ENCODE measurements at places on chromosomes 13 and 19.

- DNase-seq, result no peak
Measured at GRCh38 chr13:42808341-42808940, 27.1 kb downstream of the FAM216B start.

- DNase-seq, result no peak
Measured at GRCh38 chr19:6739883-6740588, 556 bp downstream of the TRIP10 start.

GRCh38 chr13:94328381-94329041, 151.0 kb downstream of the DCT start:
- DNase-seq, result no peak

DNA sequence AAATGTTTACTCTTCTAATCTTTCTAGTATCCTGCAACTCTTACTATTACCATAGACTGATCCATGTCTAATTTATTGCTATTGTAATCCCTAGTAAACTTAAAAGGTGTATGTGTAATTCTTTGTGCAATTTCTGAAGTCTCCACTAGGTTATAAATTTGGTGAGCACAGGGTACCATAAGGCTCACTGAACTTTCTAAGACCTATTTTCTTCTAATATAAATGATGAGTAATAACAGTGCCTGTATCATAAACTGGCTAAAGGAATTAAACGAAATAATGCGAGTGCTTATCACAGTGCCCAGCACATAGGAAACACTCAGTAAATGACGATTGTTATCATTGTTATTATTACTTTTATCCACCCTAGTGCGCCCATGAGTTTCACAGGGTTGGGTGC, 119.1 kb downstream of the KLF12 start:
- DNase-seq, result no peak

- DNase-seq, result no peak
Measured at GRCh38 chr13:111256458-111256857, 64.0 kb upstream of the TEX29 start.

- no peak for DNase-seq
Measured at GRCh38 chr19:532561-533363, 1.2 kb downstream of the CDC34 start.

DNA sequence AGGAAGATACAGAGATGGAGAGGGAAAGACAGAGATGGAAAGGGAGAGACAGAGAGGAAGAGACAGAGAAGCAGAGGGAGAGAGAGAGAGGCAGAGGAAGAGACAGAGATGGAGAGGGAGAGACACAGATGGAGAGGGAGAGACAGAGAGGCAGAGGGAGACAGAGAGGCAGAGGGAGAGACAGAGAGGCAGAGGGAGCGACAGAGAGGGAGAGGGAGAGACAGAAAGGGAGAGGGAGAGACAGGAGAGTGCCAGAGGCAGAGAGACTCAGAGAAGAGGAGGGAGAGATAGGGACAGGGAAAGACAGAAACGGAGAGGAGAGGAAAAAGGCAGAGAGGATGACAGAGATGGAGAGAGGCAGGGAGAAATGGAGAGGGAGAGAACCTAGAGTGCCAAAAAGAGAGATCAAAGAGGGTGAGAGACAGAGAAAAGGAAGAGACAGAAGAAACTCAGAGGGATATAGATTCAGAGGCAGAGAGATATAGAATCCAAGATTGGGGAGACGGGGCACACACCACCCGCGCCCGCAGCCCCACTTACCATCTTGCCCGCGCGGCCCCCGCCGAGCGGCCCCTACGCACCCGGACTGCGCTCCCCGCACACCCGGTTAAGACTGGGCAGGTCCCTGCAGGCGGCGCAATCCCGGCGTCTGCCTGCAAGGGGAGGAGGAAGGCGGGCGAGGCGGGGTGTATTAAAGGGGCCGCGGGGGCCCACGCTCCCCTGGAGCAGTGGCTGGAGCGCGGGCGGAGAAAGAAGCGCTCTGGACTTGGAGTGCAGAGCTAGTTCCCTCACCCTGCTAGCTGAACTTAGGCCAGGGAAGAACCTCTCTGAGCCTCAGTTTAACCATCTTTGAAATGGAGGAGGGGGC, 10.7 kb downstream of the TM6SF2 start:
- DNase-seq, result no peak

GRCh38 chr13:112056284-112056727, 10.6 kb upstream of the SOX1 start:
- no peak for DNase-seq

- no peak for DNase-seq
Measured at GRCh38 chr19:13102416-13102665, 317 bp downstream of the LYL1 start.

DNA sequence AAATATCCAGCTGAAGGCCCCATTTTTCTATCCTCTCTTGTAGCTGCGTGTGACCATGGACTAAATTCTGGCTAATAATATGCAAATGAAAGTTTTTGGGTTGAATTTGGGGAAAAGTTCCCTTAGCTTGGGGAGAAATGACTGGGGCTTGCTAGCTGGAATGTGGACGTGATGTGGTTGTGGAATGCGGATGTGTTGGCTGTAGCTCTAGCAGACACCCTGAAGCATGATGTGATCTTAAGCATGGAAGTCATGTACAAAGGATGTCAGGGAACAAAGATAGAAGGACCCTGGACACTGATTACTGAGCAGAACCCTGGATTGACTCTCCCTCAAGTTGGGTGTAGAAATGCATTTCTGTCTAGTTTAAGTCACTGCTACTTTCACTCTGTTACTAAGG, 25.4 kb upstream of the SCEL start:
- DNase-seq, result no peak

- DNase-seq, result no peak
Measured at GRCh38 chr19:15576526-15577156, 38.4 kb upstream of the CYP4F8 start.

DNA sequence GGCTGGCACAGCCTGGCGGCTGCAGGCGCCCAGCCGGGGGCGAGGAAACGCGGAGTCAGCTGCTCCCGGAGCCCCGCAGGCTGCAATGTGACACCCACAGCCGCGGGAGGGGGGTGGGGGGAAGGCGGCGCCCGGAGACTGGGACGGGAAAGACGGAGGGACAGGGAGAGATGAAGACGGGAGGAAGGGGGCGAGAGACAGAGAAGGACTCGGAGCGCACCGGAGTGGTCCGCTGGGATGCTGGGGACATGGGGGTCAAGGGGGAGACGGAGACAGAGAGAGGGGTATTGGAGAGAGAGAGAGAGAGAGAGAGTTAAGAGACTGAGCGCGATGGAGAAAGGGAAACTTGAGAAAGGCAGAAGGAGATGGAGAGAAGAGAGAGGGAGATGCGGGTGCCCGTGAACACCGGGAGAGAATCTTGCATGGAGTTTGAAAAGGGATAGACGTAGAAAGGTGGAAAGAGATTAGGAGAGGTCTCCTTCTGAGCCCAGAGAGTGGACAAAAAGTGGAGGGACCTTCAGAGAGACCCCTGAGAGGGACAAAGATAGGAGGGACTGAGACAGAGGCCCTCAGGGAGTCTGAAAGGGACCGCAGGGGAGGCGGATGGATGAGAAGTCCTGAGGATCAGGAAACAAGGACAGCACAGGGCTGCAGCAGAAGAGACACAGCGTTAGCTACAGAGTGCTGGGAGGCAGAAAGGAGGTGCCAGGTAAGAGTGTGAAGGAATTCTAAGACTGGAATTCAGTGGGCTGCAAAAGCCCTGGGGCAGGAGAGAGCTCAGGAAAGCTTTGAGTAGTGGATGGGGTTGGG, 1.0 kb downstream of the SCN1B start:
- no peak for DNase-seq

DNA sequence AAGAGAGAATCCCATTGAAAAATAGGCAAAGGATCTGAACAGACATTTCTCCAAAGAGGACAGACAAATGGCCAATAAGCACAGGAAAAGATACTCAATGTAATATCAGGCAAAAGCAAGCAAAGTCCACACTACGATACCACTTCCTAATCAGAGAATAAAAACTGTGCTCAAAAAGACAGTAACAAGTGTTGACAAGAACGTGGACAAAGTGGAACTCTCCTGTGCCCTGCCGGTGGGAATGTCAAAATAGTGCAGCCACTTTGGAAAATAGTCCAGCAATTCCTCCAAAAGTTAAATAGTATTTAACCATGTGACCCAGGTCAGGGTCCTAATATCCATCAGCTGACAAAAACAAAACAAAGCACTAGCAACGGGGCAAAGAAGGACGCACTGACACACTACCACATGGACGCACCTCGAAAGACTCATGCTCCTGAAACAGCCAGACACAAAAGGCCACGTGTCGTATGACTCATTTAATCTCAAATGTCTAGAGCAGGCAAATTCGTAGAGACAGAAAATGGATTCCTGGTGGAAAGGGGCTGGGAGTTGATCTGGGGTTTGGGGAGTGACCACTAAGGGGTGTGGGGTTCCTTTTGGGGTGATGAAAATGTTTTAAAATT, 5.2 kb downstream of the MIER2 start:
- no peak for DNase-seq

GRCh38 chr13:42279080-42279479, 7.1 kb downstream of the AKAP11 start:
- DNase-seq, result no peak

- DNase-seq, result no peak
Measured at GRCh38 chr19:1407528-1408299, at the start of gene DAZAP1. DAZAP1 (plus strand) TSS chr19:1407586; CDS start chr19:1407774, 188 bp downstream.

- DNase-seq, result no peak
Measured at GRCh38 chr19:48094129-48094854, 16.3 kb downstream of the PLA2G4C start.

DNA sequence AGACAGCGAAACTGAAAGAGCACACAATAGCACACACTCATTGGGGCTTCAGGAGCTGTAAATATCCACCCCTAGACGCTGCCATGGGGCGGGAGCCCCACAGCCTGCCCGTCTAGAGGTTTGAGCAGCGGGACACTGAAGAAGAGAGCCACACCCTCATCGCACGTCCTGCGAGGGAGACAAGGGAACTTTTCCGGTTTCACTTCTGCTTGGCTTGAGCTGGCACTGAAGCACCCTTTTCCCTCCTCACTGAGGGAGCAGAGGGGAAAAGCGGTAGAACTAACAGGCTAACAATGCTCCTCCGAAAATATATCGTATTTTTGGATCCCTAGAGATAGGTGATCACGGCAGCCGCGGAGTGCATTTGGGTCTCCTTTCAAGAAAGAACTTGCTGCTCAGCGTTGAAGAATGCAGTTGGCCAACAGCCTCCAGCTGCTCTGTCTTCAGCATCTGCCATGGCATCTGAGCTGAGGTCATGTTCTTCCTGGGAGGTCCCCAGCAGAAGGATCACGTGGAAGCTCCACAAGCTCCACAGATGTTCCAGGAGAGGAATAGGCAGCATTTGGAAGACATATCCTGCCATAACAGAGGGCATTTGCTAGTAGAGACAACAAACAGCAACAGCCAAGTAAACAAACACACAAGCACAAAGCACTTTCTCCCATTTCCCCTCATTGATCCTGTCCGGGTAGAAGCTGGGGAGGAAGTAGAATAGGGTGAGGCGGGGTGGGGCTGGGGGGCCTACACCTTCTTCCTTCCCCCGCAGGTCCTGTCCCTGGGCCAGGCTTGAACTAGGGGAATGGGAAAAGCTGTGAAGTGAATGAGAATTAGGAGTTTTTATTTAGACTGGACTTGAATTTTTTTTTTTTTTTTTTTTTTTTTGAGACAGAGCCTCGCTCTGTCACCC, 44.8 kb upstream of the ALOX5AP start:
- DNase-seq, result no peak

DNA sequence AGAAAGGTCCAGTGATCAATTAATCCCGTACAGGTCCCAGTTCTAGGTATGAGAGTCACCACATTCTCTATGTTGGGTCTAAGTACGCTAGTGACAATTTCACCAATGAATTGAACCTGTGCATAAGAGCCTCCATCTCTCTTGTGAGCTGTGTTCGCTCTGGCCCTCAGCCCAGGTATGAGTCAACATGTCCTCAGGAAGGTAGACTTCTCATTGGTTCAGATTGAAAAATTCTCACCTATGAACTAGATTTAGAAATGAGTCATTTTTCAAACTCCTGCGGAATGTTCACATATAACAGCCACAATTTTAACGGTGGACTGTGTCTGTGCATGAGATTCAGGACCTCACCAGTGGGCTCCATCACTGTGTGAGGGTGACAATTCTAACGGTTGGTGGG, 12.7 kb upstream of the ZNF43 start:
- no peak for DNase-seq

- no peak for DNase-seq
Measured at GRCh38 chr13:24148414-24149235, 11.9 kb upstream of the SPATA13 start.

DNA sequence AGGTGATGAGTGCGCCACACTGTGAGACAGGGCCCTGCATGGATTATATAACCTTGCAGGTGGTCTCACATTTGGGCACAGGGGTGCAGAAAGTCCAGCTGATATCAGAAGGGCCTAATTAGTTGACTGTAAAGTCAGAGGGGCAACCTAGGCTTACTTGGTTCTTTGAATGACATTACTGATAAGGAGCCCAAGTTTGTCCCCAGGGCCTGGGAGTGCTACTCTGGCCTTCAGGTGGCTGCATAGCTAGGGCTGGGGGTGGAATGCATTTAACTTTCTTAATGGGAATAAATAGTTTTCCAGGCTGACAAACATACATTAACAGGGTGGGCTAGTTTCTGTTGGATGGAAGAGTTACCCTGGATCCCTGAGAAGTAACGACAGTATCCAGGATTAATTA, 3.3 kb downstream of the WDR87 start:
- DNase-seq, result no peak

DNA sequence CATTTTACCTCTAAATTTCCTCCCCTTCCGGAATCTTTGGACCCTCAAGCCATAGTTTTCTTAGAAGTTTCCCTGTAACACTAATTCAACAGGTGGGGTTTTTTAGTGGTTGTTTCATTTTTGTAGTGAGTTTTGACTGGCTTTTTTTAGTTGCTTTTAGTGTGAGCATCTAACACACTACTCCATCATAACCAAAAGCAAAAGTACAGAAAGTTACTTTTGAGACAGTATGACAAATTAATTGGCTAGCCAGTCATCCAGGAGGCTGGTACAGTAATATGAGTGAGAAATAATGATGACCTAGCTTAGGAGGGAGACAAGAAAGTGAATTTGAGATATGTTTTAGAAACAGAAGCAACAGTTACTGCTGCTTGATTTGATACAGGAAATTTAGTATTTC, 71.5 kb downstream of the DNAJC15 start:
- no peak for DNase-seq

DNA sequence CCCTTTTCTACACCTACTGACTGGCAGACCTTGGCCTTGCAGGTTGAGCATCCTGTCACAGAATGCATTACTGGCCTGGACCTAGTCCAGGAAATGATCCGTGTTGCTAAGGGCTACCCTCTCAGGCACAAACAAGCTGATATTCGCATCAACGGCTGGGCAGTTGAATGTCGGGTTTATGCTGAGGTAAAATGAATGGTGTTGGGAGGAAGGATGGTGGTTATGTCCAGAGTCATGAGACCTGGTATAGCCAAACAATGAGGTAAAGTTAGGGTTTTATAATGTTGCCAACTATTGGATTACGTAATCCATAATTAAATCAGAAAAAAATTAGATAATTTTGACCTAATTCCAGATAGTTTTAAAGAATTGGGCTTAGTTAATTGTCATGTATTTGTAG, 212.5 kb downstream of the PCCA start:
- no peak for DNase-seq

- no peak for DNase-seq
Measured at GRCh38 chr13:21987793-21988192, 316.9 kb downstream of the FGF9 start.

All from NCI-H1436 treated with DMSO at 0.1 percent for 48 hours (cell line).